ENCODE measurements at places on chromosomes 13 and 19. TPM values are rescaled to one million over a fixed set of nuclear protein-coding genes. Genes with fewer than 3 reads are reported as not detected.

Gene PPP1R13L
- total RNA-seq, result 29.0 TPM

Gene ADGRE3
- 1.2 TPM for total RNA-seq

Gene RELB
- 7.1 TPM for total RNA-seq

Gene ZNF324
- total RNA-seq, result 9.5 TPM

Gene ZNF486
- total RNA-seq, result 12.8 TPM

Gene MIA
- 8.8 TPM for total RNA-seq

Gene TNFSF13B
- 3.9 TPM for total RNA-seq
